Erythroblast (primary cell): ENCODE measurements at places on chromosomes 2 and 18.

DNA sequence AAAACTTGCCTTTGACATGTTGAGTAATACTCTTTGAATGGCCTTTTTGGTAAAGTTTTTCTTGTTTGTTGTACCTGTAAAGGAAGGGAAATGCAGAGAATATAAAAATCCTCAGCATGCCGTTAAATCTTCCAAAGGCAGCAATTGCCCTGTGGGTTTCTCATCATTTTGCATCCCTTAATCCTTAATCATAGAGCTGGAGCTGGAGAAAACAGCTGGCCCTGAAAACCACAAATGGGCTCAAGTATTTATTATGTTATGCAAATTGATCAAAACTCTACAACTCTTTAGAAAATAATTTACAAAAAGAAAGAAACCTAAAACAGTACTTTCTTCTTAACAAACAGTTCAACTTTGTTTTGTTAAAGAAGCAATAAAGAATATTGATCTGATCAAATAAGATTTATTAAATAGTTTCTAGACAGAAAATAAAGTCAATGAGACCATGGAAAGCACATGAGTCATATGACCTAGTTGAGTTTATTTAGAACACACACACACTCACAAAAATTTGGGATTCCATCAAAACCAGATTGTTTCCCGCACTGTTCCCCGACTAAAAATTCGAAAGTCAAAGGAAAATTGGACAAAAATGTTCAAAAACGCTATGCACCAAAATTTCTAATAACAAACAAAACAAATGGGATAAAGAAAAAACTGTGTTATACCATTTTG lies 309.0 kb downstream of the GULP1 start:
- DNase-seq = no peak

DNA sequence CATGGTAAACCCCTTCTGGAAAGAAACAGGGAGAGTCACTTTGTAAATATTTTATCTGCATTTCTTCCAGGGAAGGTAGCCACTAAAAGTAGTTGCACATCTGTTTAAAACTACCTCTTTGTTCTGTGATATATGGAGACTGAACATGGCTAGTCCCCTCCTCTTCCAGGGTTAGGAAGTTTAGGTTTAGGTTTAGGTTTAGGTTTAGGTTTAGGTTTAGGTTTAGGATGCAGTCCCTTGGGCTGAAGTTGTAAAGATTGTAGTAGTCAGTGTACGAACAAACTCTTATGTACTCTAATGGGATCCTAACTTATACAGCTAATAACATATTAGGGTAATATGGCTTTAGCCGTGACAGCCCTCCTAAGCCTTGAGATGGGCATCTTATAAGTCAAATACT lies 880.2 kb upstream of the TMEFF2 start:
- DNase-seq = no peak

- DNase-seq = no peak
Observed at GRCh38 chr18:5584746-5585417, 41.1 kb upstream of the EPB41L3 start.

GRCh38 chr2:181998891-181999654 lies 13.4 kb downstream of the PPP1R1C start:
- DNase-seq = no peak

DNA sequence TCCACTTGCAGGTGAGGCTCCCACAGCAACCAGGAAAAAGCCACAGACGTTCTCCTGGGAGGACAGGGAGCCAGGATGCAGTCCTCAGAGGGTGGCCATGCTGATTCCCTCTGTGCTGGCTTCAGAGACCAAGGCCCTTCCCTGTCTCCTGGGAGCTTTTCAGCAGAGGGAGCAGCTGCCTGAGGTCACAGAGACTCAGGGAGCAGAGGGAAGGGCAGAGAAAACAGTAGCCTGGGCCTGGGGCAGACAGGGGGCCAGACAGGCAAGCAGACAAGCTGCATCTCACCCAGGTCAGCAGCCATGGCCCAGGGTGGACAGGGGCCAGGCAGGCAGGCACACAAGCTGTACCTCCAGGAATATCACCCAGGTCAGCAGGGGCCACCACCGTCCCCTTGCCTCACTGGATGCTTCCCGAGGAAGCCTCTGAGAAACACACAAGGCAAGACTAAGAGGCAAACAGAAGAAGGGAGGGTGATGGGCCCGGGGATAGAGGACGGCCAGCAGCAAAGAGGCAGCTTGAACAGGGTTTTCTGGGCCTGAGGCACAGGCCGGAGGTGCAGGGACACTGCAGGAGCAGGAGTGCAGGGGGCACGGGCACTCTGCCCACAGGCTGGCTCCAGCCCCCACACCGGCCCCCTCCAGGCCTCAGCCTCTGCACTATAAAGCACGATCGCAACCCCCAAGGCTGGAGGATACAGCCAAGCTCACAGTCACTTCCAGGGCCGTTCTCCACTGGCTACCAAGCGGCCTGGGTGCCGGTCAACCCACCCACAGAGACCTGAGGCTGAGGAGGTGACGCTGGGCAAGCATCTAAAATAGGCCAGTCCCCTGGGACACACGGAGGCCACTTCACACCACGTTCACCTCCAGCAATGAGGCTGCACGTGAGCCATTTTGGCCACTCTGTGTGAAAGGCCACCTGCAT lies 6.1 kb downstream of the SLC66A2 start:
- DNase-seq = no peak

DNA sequence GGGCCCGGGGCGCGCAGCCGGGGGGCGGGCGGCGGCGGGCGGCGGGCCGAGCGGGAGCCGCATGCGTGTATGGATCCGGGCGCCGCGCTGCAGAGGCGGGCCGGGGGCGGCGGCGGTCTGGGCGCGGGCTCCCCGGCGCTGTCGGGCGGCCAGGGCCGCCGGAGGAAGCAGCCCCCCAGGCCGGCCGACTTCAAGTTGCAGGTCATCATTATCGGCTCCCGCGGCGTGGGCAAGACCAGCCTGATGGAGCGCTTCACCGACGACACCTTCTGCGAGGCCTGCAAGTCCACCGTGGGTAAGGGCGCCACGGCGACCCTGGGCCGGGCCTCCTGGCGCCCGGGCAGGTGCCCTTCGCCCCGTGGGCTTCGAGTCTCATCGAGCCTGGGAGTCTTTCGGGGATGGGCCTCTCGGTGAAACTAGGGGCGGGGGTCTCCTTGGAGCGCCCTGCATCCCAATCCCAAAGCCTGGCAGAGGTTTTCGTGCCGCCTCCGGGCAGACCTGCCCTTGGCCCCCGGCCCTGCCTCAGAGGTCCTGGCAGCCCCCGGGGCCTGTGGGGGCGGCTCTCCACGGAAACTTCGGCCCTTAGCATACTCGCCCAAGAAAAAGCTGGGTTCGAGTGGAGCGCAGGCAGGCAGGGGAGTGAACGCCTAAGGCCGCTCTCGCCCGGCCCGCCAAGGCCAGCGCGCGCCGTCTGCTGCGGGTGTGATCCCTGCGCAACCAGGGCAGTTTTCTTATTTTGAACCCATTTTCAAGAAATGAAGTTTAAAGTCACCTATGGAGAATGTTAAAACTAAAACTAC lies 622 bp downstream of the RAB12 start:
- DNase-seq = peak; percentile 77

DNA sequence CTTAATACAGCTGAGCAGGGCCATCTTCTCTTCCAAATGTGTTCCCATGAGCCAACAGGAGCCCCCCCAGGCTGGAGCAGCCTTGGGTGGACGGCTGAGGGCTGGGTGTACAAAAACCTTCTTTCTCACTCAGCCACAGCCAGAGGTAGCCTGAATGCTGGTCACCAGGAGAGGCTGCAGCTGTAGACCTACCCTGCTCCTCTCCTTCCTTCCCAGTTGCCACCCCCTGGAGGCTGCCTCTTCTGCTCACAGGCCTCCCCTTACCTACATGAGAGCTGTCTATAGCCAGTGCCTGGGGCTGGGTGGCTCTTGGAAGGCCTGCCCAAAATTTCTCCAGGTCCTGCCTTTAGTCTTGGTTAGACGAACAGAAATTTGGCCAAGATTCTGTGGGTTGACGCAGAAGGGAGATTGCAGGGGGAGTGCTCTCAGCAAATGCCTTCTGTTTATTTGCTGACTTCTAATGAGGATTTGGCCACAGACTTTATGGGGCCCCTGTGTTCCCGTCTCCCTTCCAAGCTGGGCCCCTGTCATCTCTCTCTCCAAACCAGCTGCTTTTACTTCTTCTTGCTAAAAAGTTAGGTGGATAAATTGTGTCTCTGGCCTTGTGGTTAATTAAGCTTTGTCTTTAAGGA lies 18.3 kb downstream of the CELF4 start:
- no peak for DNase-seq

DNA sequence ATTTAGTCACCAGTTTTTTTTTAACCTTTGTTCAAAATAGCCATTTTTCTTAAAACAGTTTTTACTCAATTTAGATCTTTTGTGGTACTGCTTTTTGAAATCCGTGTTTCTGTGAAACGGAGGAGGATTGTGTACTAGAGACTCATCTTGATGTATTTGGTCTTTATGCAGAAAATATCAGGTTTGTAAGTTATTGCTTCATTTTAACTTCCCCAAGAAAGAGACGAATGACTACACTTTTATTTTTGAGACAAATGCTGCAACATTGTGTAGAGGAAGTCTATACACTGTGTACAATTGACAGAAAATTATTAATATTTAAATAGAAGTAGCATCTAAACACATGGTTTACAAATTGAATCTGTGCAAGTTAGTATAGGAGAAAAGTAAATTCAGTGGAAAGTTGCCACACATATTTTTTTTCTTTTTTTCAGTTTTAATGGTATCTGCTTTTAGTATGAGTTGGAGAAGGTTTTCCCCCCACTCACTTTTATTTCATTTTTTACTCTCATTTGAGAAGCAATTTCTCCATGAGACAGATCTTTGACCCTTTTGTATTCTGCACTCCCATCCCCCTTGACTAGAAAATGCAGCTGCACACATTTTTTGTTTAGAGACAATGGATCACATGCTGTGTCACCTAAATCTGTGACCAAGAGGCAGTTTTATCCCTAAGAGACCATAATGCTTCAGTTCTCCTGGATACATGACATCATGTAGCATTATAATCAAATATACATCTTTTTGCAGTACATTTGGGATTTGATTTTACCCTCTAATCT lies 200.8 kb upstream of the STON1 start:
- no peak for DNase-seq

DNA sequence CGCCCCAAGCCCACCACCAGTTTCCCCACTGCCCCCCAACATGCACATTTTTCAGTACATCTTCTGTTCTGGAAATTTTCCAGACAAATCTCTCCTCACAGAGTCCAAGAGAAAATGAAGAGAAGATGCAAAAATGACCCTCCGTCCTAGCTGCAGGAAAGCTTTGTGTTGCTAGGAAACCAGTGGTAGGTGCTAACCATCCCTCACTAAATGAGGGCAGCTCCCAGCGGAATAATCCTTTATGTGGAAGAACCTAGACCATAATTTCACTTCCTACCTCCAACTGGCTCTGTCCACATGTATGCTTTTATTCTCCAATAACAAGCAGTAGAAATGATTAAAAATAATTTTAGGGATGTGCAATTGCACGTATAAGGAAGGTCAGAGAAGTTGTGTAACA lies 311.9 kb upstream of the EPHA4 start:
- no peak for DNase-seq

GRCh38 chr2:144548532-144549191 lies 28.7 kb upstream of the ZEB2 start:
- DNase-seq = no peak

- DNase-seq = no peak
Observed at GRCh38 chr2:101732199-101732598, 34.7 kb downstream of the MAP4K4 start.
